ENCODE measurements at places on chromosomes 6 and 20.

GRCh38 chr6:134447423-134447822 lies 129.5 kb upstream of the SGK1 start:
- DNase-seq = no peak

GRCh38 chr20:59210186-59210585 lies 46.6 kb downstream of the ZNF831 start:
- DNase-seq = no peak

GRCh38 chr20:60139663-60140446 lies 181.6 kb downstream of the CDH26 start:
- no peak for DNase-seq

- DNase-seq = no peak
Measured at GRCh38 chr6:10409731-10410206, 5.1 kb downstream of the TFAP2A start.

DNA sequence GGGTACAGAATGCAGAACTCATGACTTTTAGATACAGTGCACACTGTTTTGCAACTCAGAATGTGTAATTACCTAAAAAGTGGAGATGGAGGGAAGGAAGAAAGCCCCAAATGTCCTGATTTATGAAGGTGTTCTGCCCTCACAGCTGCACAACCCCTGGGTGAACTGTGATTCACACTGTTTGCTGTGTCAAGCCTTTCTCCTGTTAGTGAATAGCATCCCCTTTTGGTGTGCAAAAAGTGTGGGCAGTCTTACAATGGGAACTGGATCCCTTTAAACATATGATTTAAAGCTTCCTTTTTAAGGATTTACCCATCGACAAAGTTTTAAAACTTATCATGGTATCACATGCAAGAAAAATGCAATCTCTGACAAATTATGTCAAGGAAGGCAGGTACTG lies 633.4 kb upstream of the EPHA7 start:
- DNase-seq = no peak

GRCh38 chr6:14966906-14967711 lies 278.8 kb upstream of the JARID2 start:
- DNase-seq = no peak

DNA sequence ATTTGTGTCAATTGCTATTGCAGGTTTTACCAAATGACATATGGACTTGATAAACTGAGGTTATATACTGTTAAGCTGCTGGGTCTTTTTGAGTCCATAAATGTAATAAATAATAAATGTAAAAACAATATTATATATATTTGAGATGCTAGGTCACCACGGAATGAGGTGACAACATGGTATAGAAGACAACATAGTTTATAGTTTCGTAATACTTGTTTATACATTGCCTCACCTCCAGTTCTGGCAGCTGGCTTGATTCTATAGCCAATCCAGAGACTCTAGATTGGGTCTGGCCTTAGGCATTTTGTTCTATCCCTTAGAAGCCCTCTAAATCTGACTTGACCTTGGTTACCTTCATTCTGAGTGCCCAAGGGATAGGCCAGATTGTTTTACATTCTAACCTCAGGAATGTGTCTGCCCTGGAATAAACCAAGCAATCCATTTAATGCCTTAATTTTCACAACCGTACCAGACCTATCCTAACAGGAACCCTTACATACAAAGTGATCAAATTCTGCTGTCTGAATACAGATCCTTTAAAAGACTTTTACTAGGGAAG lies 61.5 kb upstream of the STXBP5 start:
- DNase-seq = no peak

DNA sequence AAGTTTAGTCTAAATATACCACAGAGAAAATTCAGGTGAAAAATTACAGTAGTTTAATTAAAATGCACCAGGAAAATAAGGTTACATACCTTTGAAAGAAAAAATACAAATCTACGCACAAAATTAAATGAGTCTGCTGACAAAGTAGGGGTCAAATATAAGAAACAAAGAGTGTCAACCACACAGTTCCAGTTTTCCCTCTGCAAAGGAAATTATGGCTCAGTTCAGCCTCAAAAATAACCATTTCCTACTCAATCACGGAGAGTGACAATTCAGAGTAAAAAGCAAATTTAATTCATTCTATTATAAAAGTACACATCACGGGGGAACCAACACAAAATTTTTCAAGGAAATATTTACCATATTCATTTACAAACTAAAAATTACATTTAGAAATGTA lies 124.8 kb downstream of the PTPRK start:
- no peak for DNase-seq

GRCh38 chr6:119076576-119077390 lies 1.7 kb downstream of the FAM184A start:
- DNase-seq = peak; percentile 65

DNA sequence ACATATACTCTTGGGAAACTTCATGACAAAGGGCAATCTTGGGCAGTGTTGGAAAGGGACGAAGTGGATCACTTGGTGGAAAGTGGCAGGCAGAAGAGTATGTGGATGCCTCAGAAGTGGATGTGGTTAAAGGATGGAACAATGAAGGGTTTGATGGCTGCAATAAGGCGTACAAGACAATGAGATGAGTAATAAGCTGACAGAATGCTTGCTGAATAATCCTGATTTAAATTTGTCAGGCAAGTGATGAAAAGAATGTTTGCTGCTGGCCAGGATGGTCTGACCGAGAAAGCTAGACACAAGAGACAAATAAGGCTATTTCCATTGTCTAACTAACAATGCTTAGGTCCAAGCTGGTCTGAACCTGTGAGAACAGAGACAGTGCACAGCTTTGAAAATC lies 61.6 kb upstream of the CEP85L start:
- peak; percentile 63 for DNase-seq

DNA sequence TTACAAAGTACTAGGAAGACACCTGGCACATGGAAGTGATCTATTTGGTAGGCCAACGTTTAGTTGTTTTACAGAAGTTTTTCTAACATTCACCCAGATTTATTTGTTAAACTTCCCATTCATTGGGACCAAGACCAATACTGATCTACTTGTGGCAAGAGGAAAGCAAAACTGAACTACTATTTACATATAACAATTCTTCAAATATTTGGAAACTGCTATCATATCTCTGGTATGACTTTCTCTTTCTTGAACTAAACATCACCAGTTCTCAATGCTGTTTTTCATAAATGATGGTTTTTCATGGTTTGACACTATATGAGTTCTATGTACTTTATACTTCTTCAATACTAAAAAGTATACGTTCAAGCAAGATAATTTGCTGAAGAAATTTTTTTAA lies 189.2 kb downstream of the ASCC3 start:
- no peak for DNase-seq

- DNase-seq = no peak
Measured at GRCh38 chr20:59010321-59010994, 3.4 kb upstream of the CTSZ start.

- no peak for DNase-seq
Measured at GRCh38 chr6:47094241-47094925, 52.3 kb upstream of the ADGRF1 start.

- no peak for DNase-seq
Measured at GRCh38 chr20:37363221-37364012, 17.5 kb downstream of the SRC start.

DNA sequence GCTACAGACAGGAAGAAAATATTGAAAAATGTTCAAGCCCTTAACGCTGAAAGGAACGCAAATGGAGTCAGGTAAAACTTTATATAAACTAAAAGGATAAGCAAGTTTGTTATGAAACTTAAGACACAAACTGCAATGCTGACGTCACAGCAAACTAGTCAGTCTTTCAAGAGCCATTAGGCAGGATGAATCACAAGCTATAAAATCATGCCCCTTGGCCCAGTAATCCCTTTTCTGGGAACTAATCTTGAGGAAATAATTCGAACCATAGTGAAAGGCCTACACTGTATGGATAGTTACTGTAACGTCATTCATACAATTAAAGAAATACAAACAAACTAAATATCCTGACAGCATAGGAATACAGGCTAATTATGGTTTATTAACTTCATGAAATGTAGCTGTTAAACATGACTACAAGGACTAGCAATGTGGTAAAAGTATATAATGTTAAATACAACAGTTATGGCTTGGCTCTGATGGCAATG lies 42.7 kb upstream of the HINT3 start:
- DNase-seq = no peak

DNA sequence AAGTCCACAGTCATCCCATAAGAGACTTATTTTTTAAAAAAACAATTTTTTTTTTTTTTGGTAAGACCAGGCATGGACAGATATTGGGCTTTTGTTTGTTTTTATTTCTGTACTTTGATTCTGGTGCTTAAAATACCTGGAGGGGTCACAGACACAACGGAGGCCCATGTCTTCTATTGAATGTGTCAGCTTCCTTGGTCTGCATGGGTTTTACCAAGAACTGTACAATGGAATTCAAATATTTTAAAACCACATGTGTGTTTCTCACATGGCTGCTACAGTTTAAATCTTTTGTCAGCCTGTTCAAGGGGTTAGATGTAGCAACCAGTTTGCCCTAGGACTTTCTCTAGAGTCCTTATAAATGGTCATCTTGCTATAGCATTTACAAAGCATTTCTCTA lies 139.8 kb downstream of the SOX4 start:
- no peak for DNase-seq

GRCh38 chr6:32116674-32117073 lies 7.5 kb upstream of the TNXB start:
- DNase-seq = no peak
